ENCODE measurements at places on chromosomes 2 and 18.
A peak's percentile ranks its signal among the peaks of the same experiment; 100 is the strongest.

GRCh38 chr2:225090746-225091145, 48.5 kb upstream of the DOCK10 start:
- no peak for DNase-seq

DNA sequence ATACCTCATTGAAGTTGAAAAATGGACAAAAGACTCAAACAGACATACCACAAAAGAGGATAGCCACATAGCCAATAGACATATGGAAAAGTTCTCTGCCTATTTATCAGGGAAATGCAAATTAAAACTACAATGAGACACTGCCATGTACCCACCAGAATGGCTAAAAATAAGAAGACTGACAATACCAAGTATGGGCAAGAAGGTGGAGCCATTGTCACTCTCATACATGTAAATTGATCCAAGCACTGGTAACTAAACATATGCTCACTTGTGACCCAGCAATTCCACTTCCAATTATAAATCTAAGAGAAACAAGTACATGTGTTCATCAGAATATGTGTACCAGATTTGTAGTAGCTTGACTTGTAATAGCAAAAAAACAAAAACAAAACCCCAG, 4.6 kb downstream of the LOXHD1 start:
- no peak for DNase-seq

GRCh38 chr2:172969609-172970008, 106.0 kb upstream of the MAP3K20 start:
- DNase-seq, result no peak

GRCh38 chr2:148511883-148512282, 132.7 kb upstream of the EPC2 start:
- no peak for DNase-seq

- no peak for DNase-seq
Measured at GRCh38 chr2:219327719-219328118, 4.8 kb downstream of the RESP18 start.

DNA sequence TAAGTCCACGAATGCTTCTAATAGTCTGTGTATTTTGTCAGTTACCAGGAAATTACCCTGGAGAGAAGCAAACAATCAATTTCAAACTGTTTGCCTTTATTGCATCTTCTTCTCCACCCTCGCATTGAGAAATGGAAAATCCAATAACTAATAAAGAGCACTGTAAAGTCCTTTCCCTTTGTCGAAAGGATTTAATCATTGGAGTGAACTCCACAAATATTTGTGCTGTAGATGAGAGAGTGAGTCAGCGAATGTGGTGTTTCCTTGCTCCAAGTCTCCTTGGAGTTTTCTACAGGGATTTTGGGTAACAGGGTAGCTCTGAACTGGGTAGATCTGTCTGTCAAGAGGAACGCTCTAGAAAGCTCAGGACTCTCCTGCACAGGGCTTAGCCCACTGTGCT, 240.2 kb downstream of the KCNS3 start:
- no peak for DNase-seq

DNA sequence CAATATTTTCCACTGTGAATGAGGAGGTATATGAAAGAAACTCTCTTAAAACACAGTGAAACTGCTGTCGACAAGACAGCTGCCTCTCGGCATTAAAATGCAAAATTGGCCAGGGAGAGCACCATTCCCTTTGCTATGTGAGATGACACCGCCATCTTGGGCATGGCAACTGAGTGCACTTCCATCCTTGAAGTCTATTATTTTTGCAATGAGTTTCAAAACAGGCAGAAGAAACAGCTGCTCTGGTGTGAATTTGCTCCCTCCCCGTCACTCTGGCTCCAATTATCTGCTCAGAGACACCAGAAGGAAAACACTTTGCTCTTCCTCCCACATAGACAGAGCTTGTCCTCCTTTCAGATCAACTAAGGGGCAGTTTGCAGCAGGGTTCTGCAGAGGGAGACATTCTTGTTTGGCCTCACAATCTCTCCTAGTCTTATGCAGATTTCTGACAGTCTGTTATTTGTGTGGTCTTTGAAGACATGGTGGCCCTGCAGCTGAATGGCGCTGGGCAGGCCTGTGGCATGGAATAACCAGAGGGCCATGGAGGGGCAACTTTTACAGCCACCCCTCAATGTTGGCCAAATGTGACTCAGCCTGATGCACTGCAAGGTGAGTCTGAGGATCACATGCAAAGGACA, 48.6 kb upstream of the SEC11C start:
- no peak for DNase-seq

- DNase-seq, result no peak
Measured at GRCh38 chr2:36792951-36793350, 96.4 kb downstream of the VIT start.

DNA sequence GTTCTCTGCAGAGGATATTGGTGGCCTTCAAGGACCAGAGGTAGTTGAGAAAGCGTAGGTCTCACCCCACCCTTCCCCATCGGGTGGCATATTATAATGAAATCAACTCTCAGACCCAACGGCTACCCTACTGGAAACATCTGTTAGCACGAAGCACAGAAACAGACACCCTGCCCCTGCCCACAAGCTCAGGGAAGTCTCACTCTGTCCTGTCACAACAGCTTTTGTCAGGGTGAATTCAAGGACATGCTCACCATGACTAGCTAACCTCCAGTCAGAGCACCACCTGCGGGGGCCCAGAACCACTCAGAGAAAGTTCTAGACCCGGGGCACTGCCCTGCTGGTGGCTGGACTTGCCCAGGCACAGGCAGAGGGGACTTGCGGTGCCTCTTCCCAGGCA, 3.5 kb upstream of the B3GNT7 start:
- DNase-seq, result no peak

DNA sequence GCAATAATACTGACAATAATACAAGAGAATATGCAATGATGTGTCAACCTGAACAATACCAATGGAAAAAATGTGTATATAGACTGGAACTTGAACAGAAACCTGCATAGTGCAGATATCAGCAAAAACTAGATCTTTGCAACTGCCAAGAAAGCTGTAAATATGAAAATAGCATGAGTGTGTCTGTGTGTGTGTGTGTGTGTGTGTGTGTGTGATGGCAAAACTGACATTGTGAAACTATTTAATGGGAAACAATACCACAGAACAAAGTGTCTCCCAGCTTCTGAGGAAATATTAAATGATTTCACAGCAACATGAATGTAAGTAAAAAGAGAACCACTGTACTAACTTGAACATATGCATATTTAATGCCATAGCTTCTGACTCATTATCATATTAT, 558.2 kb upstream of the LINC00305 start:
- DNase-seq, result no peak

- no peak for DNase-seq
Measured at GRCh38 chr2:29113027-29113686, 2.1 kb upstream of the CLIP4 start.

GRCh38 chr18:7584646-7585275, 17.6 kb downstream of the PTPRM start:
- DNase-seq, result no peak

DNA sequence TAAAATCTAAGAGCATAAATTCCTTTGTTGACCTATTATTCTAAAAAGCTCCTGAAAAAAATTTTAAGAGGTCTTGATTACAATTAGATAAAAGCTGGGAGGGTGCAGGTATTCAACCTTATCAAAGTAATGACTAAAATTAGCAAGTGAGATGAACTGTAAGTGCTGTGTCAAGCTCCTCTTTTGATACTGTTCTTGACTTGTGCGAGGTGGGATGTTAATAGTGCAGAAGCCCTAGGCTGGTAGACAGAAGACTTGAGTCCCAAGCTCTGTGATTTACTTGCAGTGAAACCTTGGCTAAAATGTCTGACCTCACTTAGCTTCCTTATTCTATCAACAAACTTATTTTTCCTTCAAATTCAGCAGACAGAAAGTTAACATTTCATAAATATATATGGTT, 637.5 kb downstream of the DSC3 start:
- DNase-seq, result no peak

GRCh38 chr2:177063331-177063730, 149.3 kb upstream of the HNRNPA3 start:
- no peak for DNase-seq

DNA sequence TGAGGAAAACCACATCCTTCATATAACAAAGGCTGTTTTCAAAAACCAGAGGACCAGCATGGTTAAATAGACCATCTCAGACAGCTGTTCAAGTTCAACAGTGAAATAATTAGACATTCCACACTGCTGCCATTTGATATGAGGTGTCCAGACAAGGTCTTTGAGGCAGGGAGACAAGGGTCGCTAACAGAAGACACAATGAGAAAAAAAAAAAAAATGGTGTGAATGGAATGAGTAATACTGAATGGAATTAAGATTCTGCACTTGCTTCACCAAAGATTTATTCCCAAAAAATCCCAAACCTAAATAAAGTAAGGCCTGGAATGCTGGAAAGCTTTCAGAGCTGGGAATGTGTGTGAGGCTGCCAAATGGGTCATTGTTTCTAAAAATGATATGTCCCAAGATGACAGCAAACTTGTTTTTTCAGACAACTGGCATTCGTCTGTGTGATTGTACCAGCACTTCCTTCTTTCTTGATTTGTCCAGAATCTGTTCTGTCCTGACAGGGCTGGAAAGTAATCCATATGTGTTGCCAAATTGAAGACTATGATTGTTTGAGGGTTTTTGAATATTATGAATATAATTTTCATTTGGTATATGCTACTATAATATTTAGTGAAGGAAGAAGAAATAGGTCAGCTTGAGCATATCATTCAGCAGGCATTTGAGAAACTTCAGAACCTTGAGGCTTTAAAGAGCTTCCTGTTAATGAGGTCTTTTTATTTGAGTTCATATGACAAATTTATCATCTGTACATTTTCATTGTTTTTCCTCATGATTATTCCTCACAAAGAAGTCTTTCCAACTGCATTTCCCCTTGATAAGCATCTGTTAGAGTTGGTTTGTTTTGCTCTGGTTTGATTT, 85.2 kb upstream of the ITGA4 start:
- DNase-seq, result no peak

GRCh38 chr2:48110492-48110891, 204.2 kb upstream of the FBXO11 start:
- no peak for DNase-seq

GRCh38 chr2:220628252-220628651, 943.9 kb downstream of the EPHA4 start:
- peak; percentile 79 for DNase-seq

GRCh38 chr2:96391828-96392200, 56.2 kb downstream of the NCAPH start:
- no peak for DNase-seq

DNA sequence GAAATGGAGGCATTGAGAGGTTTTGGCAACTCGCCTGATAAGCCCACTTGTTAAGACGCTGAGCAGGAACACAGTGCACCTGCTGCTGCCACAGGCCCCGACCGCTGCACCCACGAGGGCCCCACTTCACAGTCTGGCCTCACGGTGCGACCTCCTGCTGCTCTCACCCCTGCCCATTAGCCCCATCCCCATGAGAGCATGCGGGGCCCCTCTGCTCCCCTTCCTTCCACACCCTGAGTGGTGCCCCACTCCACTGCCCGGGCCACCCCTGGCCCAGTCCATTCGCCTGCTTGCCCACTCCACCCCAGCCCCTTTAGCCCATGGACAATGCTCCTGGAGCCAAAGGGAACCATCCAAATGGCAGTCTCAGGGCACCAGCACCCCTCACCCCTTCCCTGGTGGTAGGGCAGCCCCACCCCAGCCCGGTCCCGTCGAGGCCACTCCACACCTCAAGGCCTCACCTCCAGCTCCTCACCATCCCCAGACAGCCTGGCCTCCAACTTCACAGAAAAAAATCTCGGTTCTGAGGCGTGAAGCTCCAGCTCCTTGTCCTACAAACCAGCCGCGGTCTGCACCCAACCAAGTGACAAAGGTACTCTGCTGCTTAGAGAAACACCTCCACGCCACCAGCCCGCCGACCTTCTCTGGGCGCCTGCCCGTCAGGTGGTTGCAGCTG, 6.7 kb upstream of the GPR55 start:
- DNase-seq, result no peak

DNA sequence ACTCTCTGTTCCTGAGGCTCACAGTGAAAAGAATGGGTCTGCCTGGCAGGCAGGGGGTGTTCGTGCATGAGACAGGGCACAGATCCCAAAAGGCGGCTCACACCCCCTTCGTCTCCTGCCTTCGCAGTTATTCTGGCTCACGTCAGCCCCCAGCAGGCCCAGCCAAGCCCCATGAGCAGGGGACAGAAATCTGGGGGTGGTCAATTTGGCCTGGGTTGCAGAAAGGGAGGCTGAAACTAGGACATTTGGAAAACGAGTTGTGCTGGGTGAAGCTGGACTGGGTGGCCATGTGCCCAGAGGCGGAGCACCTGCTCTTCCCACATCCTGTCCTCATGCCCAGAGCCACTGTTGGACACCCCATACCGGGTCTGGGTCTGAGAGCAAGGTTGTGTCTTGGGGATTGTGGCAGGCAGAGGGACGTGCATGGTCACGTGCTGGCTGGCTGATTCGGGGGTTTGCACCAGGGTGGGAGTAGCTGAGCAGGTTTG, 99.0 kb upstream of the MCFD2 start:
- DNase-seq, result no peak

GRCh38 chr2:191351921-191352320, 106.7 kb downstream of the MYO1B start:
- no peak for DNase-seq

GRCh38 chr2:230068651-230069055, at the start of gene SLC16A14:
Gene SLC16A14 (minus strand): TSS chr2:230068924. CDS start chr2:230059352, 9,572 bp downstream.
- no peak for DNase-seq

GRCh38 chr2:43009448-43009847, 217.0 kb downstream of the ZFP36L2 start:
- no peak for DNase-seq

DNA sequence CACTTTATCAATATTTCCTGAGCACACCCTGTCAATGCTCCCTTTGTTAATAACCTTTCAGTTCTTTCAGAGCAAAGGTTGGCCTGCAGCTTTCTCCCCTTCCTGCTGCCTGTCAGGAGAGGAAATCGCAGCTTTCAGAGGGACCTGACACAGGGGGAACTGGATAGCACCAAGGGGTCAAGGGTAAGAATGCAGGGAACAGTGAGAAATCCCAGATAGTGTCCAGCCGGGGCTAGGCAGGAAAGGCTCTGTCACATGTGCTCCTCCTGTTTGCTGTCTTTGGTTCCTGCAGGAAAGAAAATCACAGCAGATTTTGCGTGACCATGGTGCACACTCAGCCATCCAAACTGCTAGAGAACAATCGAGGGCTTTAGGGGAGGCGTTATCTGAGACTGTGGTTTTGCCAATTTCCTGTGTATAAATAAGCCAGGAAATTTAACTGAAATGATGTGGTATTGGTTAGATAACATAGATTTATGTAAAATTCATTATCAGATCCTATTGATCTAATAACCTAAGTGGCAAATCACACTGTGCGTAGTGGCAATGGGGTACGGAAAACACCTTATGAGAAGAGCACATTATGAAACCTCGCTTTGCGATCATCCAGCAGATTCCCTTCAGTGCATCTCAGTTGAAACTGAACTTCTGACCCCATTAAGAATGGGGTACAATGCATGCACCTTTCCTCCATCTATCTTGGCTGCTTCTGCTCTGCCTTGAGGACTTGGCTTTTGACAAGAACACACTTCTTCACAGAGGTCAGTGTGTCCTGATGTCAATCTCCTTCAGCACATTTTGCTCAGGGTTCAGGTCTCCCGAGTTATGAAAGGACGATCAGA, 178.0 kb downstream of the ICOS start:
- peak; percentile 45 for DNase-seq

- no peak for DNase-seq
Measured at GRCh38 chr2:108414945-108415344, 34.1 kb upstream of the GCC2 start.

GRCh38 chr2:3956892-3957291, 253.5 kb downstream of the DCDC2C start:
- DNase-seq, result no peak

- no peak for DNase-seq
Measured at GRCh38 chr18:32937066-32937465, 164.2 kb upstream of the KLHL14 start.

GRCh38 chr2:114821055-114821454, 378.6 kb downstream of the DPP10 start:
- DNase-seq, result no peak

- no peak for DNase-seq
Measured at GRCh38 chr18:57539702-57540101, 46.8 kb downstream of the FECH start.
